ENCODE measurements at places on chromosomes 6 and 20.

GRCh38 chr6:165059032-165059431, 250.4 kb downstream of the C6orf118 start:
- no peak for DNase-seq

- DNase-seq: no peak
Observed at GRCh38 chr20:60340232-60340631, 382.0 kb downstream of the CDH26 start.

- no peak for DNase-seq
Observed at GRCh38 chr6:169861431-169862042, 110.1 kb downstream of the ERMARD start.

- DNase-seq: no peak
Observed at GRCh38 chr6:16216501-16217155, 21.8 kb upstream of the GMPR start.

- DNase-seq: no peak
Observed at GRCh38 chr6:13484138-13484708, 3.2 kb downstream of the GFOD1 start.

DNA sequence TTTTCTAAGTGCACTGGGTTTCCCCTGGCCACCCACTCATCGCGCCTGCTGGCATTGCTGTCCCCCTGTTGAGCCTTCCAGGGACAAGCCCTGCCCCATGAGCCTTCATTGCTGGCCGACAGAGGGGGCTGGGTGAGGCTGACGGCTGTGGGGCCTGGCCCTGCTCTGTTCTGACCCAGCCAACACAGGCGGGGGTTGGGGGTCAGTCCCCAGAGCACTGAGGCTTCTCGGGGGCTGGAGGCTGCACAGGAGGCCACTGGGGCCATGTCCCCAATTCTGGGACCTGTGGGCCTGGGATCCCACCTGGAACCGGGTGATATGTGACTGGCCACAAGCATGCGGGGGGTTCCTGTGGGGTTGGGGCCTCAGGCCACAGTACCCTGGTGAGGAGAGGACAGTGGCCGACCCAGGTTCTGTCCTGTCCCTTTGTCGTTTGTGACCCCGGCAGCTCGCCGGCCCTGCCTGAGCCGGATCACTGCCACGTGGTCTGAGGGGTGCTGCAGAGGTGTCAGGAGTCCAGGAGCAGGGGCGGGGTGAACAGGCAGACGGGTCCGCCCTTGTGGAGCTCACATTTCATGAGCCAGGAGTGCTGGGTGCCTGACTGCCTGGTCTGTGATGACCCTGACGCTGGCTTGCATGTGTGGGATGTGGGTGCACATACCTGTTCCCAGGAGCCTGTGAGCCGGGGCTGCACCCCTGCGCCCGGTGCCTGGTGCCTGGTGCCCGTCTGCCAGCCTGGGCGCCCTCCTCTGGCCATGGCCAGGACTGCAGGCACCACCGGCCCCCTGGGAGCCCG, 2.1 kb upstream of the COL20A1 start:
- no peak for DNase-seq

DNA sequence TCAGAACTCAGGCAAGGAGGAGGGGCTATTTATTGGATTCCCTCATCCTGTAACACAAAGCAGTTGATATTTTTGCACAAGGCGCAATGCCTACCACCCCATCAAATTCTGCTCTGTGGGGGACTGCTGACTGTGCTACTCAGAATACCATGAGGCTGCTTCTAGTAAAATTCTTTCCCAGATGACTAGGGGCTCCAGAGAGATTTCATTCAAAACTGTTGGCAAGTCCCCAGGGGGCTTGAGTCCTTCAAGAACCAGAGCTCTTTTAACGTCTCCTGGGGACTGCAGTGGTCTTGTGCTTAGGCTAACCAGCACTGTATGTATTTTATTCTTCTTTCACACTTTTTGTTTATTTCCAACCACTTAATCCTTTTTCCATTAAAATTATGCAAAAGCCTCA, 365.9 kb upstream of the AGPAT4 start:
- no peak for DNase-seq

- DNase-seq: no peak
Observed at GRCh38 chr6:42393339-42393738, 58.4 kb downstream of the TRERF1 start.

DNA sequence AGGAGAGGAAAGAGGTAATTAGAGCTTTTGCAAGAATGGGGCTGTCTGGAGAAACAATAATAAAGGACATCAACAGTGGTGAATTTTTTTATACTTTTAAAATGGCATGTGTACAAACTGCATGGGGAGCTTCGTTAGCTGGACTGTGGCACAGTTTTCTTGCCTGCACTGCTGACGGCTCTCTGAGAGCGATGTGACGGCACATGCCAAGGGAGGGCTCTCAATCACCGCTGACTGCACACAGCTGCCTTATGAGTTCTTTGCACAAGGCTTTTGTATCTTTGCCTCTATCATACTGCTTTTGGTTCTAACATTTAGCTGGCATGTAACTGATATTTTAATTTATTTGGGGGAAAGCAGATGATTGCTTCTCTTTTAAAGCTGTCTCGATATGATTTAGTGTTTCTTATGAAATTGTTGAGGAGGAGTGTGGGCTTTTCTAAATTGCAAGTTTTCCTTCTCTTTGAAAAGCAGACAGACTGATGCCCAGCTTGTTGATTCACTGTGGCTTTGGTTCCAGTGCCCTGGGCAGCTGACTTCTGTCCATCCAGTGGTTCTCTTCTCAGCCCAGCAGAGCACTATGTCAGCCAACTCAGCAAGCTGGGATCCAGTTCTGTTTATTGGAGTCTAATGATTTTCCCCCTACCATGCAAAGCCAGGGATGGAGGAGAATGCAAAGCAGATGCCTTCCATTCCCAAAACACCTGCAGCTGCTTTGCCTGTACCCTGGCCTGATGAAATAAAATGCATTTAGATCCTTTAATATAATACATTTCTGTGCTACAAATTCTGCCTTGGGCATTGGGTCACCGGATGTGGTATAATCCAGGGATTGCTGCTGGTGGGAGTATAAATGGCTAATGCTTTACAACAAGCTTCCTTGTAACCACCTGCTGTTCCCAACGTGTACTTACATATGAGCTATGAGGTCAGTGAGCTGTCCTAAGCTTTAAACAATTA, 323.9 kb downstream of the ZFAND3 start:
- peak; percentile 6 for DNase-seq

All from NCI-H2081 treated with DMSO at 0.1 percent for 48 hours (cell line).